IMR-90 (cell line): ENCODE measurements at places on chromosomes 13 and 19. TPM values are rescaled to one million over a fixed set of nuclear protein-coding genes. Genes with fewer than 3 reads are reported as not detected.

- H3K27ac ChIP-seq: no peak overlapping the region
- peak; percentile 9 for DNase-seq
- H3K27me3 ChIP-seq: peaks cover 7% of the 10 kb centered on the region
- no peaks in the 10 kb centered on the region for H3K4me1 ChIP-seq
Measured at GRCh38 chr19:30696514-30696913, 324.3 kb downstream of the ZNF536 start.

Gene ZNF610
- 1.1 and 1.6 TPM in 2 replicates for polyA plus RNA-seq

DNA sequence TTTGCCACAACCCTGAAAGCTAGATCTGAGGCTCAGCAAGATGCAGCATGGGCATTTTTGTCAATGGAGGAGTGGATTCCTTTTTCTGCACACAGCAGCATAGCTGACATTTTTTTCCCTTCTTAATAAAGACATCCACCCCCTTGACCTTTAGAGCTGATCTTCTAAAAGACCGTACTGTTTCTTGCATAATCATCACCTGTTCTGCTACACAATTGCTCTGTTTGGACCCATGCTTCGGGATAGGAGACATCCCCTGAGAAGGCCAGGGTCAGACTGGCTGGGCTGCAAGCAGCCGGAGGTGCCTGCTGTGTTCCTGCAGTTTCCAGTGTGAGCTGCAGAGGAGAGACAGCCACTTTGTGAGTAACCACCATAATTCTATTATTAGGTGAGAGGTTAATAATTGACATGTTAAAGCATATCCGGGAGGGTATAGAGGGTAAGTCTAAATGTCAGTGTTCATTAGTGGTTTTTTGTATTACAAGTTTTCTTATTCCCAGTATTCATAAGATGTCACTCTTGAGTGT lies 108.5 kb upstream of the C1QTNF9B start:
- no peaks in the 10 kb centered on the region for H3K36me3 ChIP-seq
- H3K27me3 ChIP-seq: no peaks in the 10 kb centered on the region
- peaks cover 12% of the 10 kb centered on the region for H3K4me1 ChIP-seq
- no peak overlapping the region for H3K27ac ChIP-seq
- H3K4me3 ChIP-seq: no peak overlapping the region
- no peak for DNase-seq

DNA sequence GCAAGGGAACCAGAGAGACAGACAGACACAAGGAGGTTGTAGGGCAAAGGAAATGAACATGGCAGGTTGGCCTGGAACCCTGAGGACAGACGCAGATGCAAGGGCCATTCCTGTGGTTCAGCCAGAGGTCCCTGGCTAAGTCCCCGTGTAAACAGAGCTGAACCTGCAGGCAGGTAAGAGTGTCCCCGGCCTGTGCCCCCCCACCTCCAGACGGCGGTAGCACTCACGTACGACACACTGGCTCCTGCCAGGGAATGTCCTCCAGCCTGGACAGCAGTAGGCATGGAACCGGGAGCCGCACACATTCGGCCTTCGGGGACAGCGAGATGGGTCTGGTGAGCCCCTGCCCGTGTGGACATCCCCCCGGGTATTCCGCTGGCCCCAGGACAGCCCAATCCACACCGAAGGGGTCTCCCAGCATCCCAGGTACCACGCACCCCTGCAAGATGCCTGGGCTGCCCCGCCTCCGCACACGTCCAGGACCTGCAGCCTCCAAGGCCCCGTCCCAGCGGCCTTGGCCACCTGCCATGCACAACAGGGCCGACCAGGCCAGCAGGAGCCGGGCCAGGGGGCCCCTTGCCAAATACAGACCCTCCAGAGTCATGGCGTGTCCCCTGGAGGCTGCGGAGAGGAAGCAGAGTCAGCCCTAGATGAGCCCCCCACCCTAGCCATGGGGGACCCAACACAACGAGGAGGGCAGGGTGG lies 2.4 kb downstream of the FBN3 start:
- peaks cover 67% of the 10 kb centered on the region for H3K27me3 ChIP-seq
- H3K4me1 ChIP-seq: no peaks in the 10 kb centered on the region
- no peak overlapping the region for H3K27ac ChIP-seq
- DNase-seq: no peak

Gene CYP4F2
- not detected in 2 replicates for polyA plus RNA-seq

- no peak for DNase-seq
- no peak overlapping the region for H3K27ac ChIP-seq
- no peaks in the 10 kb centered on the region for H3K36me3 ChIP-seq
- no peaks in the 10 kb centered on the region for H3K4me1 ChIP-seq
- no peak overlapping the region for H3K4me3 ChIP-seq
- H3K27me3 ChIP-seq: no peaks in the 10 kb centered on the region
Measured at GRCh38 chr13:67175836-67176459, 54.2 kb downstream of the PCDH9 start.

- no peak overlapping the region for H3K4me3 ChIP-seq
- 0 out of 2 replicates have a peak, but pooled peaks cover 2% of the 10 kb centered on the region for H3K27me3 ChIP-seq
- peaks cover 2% of the 10 kb centered on the region; the same call in 1 of the 2 replicates for H3K4me1 ChIP-seq
- H3K36me3 ChIP-seq: no peaks in the 10 kb centered on the region
- no peak overlapping the region for H3K27ac ChIP-seq
- peak; percentile 49 for DNase-seq
Measured at GRCh38 chr19:54478677-54479266, 5.7 kb upstream of the CDC42EP5 start.

GRCh38 chr19:30630289-30631032 lies 258.3 kb downstream of the ZNF536 start:
- H3K4me1 ChIP-seq: no peaks in the 10 kb centered on the region
- no peak overlapping the region for H3K27ac ChIP-seq
- H3K27me3 ChIP-seq: no peaks in the 10 kb centered on the region
- H3K4me3 ChIP-seq: no peak overlapping the region
- no peaks in the 10 kb centered on the region for H3K36me3 ChIP-seq
- no peak for DNase-seq

DNA sequence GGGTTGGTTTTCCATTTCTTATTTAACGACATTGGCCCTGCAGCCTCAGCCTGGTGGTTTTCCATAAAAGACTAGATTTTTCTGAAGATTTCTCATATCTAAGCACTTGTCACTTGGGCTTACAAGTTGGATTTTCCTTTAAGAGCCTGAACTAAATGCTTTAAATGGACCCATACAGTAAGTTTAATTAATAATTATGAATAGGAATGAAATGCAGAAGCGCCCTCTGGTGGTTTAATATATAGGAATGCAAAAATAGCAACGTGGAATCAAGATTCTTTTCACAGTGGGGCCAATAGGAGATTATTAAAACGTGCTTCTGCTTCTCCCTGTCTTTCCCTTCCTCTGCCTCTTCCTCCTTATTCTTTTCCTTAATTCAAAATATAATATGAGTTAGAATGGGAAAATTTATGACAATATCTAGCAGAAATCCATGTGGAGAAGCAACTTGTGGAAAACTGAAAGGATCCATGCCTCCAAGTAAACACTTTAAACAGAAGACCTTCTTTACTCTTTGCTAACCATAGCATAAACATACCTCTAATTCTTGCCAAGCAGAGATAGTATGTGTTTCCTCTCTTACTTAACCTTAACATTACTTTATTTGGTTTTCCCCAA lies 324.0 kb downstream of the GPC5 start:
- DNase-seq: peak; percentile 18
- no peak overlapping the region for H3K27ac ChIP-seq
- no peak overlapping the region for H3K4me3 ChIP-seq

Gene SEMA6B
- 0.72 and 0.73 TPM in 2 replicates for polyA plus RNA-seq

Gene RYR1
- 0.03 TPM in 1 of 2 replicates, not detected in the other for polyA plus RNA-seq
